ENCODE measurements at places on chromosomes 5 and 9.
A peak's percentile ranks its signal among the peaks of the same experiment; 100 is the strongest.

DNA sequence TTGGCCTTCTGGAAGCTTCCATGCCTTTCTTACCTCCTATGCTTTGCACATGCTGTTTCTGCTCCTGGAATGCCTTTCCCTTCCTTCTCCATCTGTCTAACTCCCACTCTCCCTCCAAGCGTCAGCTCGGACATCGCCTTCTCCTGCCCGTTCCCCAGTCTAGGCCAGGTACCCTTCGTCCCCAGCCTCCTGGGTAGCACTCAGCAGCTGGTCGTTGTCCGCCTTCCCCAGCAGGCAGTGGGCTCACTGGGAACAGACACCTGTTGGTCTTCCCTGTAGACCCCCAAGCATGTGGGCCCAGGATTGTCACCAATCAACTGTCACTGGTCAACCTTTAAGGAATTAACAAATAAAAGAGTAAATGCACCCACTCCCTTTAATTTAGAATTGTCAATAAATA, 202.2 kb downstream of the RGS3 start:
- DNase-seq = no peak

DNA sequence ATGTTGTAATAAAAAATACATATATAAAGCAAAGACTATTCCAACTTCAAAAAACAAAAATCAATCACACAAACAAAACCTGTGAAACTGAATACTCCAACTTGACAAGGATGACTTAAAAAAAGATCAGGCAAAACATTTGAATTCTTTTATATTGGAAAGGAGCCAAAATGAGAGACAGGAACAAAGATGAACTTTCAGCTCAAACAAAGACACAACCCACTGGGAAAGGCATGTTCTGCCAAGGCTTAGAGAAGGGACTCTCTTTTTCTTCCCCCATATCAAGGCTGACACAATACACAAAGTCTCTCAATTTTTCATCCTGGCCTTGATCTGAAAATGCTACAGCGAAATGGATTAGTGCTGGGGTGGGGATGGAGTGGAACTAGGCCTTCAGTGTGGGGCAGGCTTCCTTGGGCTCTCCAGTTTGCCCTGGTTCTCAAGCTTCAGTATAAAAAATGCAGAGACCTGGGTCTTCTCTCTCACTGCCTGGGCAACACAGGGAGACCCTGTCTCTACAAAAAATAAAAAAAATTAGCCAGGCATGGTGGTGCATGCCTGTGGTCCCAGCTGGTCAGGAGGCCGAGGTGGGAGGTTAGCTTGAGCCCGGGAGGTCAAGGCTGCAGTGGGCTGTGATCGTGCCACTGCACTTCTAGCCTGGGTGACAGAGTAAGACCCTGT, 11.6 kb upstream of the FAM169A start:
- DNase-seq = no peak

GRCh38 chr5:3023656-3024055, 272.2 kb upstream of the IRX2 start:
- no peak for DNase-seq

GRCh38 chr9:116313638-116314037, 160.0 kb downstream of the PAPPA start:
- no peak for DNase-seq

DNA sequence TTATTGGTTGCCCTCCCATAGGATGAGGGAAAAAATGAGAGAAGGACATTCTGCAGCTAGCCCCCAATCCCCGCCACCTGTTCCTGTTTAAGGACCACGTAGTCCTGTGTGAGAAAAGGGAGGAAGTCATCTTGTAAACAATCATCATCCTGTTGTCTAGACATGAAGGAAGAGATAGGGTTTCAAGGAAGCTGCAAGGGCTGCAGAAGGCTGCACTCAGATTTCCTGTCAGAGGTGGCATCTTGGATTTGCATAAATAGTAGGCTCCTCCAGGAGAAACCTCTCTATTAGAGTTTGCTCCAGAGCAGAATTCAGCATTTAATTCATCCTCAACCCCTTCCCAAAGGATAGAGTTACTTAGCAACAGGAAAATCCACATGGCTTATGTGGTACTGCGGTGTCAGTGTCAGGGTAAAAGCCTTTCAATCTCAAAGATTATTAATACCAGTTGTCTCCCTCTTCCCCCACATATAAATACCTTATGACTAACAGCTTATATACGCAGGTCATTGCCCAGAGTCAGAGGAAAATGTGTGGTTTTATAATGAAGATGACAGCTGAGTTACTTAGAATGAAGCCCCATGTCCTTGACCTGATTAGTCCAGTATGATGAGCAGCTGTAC, 4.6 kb upstream of the DNAJC18 start:
- peak; percentile 90 for DNase-seq

GRCh38 chr5:147949711-147950573, 43.6 kb upstream of the C5orf46 start:
- peak; percentile 27 for DNase-seq

- peak; percentile 80 for DNase-seq
Observed at GRCh38 chr5:33401482-33402390, 39.0 kb upstream of the TARS1 start.

- no peak for DNase-seq
Observed at GRCh38 chr9:69181908-69182353, 7.9 kb downstream of the TJP2 start.

- DNase-seq = no peak
Observed at GRCh38 chr5:135208555-135208902, 174.5 kb upstream of the PITX1 start.

DNA sequence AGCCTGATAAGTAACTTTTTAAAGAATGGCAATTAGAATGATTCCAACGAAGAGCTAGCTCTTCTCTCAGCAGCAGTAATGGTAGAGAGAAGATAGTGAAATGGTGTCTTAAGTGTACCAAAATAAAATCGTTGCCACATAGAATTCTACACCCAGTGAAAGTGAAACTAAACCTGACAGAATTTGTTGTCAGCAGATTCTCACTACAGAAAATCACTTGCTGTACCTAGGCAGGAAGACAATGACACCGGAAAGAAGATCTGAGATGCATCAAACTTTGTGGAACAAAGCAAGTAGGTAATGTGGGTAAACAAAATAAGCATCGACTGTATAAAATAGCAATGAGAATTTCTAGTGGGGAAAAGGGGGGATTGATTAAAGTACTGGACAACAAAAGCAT, 20.7 kb upstream of the EBF1 start:
- no peak for DNase-seq

DNA sequence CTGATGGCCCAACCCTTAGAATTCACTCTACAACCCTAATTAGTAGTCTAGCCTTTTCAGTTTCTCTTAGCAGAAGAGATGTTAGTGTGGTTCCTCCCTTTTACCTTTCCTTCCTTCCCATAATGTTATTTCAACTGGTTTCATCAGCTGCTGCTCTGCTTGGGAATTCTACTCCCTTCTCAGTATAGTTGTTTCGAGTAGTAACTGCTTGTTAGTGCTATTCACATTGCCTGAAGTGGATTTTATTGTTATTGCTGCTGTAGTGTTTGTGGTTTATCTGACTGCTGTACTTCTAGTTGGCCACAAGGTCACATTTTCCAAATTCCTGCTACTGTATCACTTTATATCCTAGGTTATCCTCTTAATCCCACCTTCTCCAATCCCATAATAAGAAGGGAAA, 29.7 kb downstream of the SMIM15 start:
- peak; percentile 24 for DNase-seq

- DNase-seq = no peak
Observed at GRCh38 chr5:143074414-143074996, 304.3 kb downstream of the ARHGAP26 start.

- DNase-seq = no peak
Observed at GRCh38 chr5:119339965-119340364, 15.9 kb upstream of the TNFAIP8 start.

- DNase-seq = no peak
Observed at GRCh38 chr9:21997480-21997879, 2.9 kb downstream of the CDKN2B-AS1 start.

DNA sequence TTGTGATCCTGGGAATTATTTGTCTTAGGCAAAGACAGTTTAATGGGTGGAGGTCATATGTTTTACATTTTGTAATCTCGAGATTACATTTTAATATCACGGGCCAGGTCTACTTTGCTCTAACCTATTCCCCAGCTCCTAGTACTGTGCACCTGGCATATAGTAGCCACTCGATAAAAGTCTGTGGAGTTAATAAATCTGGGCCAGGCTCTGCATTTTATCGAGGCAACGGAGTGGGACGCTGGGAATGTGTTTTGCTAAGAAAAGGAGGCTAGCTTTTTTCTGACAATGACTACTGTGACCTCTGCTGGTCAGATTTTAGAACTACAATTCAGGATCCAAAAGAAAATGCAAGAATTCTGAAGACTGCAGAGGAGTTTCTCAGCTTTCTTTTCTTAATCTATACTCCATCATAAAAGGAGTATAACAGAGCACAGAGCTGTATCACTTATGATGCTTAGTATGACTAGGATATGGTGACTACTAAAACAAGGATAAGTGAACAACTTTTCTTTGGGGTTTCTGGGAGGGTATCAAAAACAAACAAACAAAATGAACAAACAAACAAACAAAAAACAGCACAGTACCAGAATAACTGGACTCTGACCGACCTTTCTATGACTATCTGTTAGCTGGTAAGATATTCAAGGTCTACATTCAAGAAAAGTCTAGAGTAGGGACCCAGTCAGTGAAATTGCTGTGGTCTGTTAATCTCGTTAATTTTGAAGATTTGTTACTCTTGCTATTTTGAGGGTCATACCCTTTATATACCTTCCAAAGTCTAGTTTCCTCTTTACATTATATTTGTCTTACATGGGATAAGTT, 46.1 kb upstream of the CER1 start:
- peak; percentile 58 for DNase-seq

GRCh38 chr5:16064135-16064893, 115.3 kb downstream of the MARCHF11 start:
- no peak for DNase-seq

GRCh38 chr5:132190161-132190817, 37.4 kb downstream of the P4HA2 start:
- peak; percentile 79 for DNase-seq

DNA sequence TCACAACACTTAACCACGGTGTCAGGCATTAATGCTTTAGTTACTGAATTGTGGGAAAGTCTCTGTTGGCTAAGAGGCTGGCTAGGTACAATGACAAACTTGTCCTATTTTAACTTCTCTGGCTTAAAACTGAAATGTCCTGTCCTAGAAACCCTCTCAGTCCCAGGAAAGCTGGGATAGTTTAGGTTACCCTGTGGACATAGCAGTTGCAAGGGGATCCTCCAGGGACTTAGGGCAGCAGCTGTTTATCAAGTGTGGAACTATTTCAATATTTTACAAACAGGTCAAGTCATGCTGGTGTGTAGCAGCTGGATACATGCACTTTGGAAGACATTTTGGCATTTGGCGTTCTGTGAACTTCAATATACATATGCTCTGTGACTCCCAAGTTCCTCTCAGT, 95.0 kb upstream of the ARRDC3 start:
- no peak for DNase-seq

DNA sequence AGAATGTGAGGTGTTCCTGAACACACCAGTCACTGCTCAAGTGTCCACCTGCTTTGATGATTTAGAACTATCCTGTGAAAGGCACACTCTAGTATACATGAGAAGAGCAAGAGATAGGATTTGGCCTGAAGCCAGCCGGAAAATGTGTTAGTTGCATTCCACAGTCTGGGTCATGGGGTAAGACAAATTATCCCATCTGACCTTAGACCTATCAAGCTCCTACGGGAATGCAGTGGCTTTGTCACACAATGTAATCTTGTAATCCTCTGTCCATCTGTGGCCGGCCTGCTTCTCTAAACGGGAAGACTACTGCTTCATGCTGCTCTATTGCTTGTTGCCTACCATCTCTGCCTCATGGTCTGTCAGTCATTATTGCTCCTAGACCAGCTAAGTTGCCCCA, 92.4 kb upstream of the PRRC1 start:
- no peak for DNase-seq

DNA sequence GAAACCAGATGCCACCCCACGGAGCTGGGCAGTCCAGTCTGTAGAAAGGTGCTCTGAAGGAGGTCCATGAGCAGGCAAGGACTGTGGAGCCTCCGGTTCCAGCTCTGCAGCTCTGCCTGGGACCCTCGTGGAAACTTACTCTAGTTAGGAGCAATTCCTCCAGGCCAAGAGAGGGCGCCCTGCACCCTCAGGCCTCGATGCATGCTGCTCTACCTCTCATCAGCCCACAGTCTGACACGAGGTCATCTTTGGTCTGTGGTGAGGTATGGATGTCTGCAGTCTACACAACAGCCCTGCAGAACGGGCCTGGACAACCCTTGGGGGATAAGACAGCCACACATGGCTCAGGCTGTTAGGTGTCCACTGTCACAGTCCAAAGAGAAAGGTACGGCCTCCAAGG, 50.6 kb upstream of the UBTD2 start:
- DNase-seq = no peak

DNA sequence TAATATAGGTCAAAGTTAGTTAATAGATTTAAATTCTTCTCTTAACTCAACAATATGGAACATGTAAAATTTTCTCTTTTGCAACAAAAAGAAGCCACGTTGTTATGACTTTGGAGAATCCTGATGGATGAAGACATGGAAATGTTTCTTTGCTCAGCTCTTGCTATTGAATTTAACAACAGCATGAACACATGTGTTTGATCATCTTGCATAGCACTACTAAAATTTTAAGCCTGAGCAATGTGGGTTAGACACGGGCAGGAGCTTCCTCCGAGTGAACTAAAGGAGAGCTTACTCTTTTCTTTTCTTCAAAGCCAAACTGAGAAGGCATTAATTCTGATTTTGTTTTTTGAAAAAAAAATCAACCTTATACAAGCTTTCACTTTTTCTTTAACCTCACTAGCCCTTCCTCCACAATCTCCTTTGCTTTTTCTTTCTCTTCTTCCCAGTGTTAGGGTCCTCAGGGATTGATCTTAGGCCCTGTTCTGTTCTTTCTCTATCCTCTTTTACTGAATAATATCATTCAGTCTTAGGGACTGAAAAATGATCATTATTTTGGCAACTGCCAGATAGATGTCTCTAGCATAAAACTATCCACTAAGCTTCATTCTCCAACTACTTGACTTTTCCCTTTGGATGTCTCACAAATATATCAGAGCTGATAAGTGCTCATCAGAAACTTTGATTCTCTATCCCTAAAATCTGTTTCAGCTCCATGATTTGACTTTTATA, 36.9 kb downstream of the ADAMTS19 start:
- DNase-seq = no peak
